Natural killer cell treated with Interleukin-12 subunit alpha and Interleukin-12 subunit beta and Interleukin-15 and Interleukin-18, amount 100 ng/mL, for 72 hours (primary cell): ENCODE measurements at places on chromosomes 5 and 9. TPM values are rescaled to one million over a fixed set of nuclear protein-coding genes. Genes with fewer than 3 reads are reported as not detected.

DNA sequence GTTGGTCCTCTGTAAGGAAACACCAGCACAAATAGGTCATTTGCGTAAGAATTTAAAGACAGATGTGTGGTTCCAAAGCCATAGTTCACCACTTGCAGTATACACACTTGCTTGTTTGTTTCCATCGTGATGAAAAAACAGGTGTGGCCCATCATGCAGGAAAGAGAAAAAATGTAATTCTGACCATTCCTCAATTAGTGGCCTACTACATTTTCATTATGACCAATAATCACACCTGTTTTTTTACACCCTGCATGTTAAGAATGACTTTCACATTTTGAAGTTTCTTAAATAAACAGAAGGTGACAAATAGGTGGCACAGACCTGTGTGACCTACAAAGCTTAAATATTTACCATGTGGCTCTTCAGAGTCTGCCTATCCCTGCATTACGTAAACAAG lies 2.2 kb upstream of the ICE1 start:
- no peak for DNase-seq
- H3K4me1 ChIP-seq = peaks cover 17% of the 10 kb centered on the region
- H3K4me3 ChIP-seq = no peak overlapping the region

- H3K27me3 ChIP-seq = no peaks in the 10 kb centered on the region
- peaks cover 2% of the 10 kb centered on the region for H3K36me3 ChIP-seq
- H3K4me1 ChIP-seq = peaks cover 11% of the 10 kb centered on the region
- no peak overlapping the region for H3K27ac ChIP-seq
- H3K4me3 ChIP-seq = no peak overlapping the region
- no peak for DNase-seq
These were observed 11.6 kb upstream of the ABL1 start for GRCh38 chr9:130823435-130823834.

- DNase-seq = no peak
- peaks cover 4% of the 10 kb centered on the region for H3K4me1 ChIP-seq
- no peak overlapping the region for H3K4me3 ChIP-seq
- H3K27ac ChIP-seq = no peak overlapping the region
These were observed 58.9 kb upstream of the MCCC2 start for GRCh38 chr5:71528206-71528605.

- H3K27me3 ChIP-seq = no peaks in the 10 kb centered on the region
- H3K27ac ChIP-seq = no peak overlapping the region
- peaks cover 4% of the 10 kb centered on the region for H3K4me1 ChIP-seq
- no peak for DNase-seq
- H3K36me3 ChIP-seq = peaks cover 12% of the 10 kb centered on the region
These were observed 57.5 kb downstream of the ERAP1 start for GRCh38 chr5:96750110-96750822.

LOX gene
- total RNA-seq = not detected

ENHO gene
- total RNA-seq = not detected

IFNA8 gene
- total RNA-seq = not detected

TXNDC8 gene
- total RNA-seq = not detected
